ENCODE measurements at places on chromosomes 7 and 10. TPM values are rescaled to one million over a fixed set of nuclear protein-coding genes. Genes with fewer than 3 reads are reported as not detected.

- DNase-seq, result no peak
These were observed 108.4 kb upstream of the NPY start for GRCh38 chr7:24175603-24176002.

- DNase-seq, result no peak
These were observed 3.0 kb upstream of the NRP1 start for GRCh38 chr10:33337326-33337957.

- DNase-seq, result no peak
These were observed 6.0 kb downstream of the CCDC186 start for GRCh38 chr10:114167985-114168384.

Gene HKDC1
- 41.2 TPM for total RNA-seq

Gene SYNPO2L
- total RNA-seq, result 0.49 TPM

Gene HABP2
- total RNA-seq, result 296 TPM
